Activated CD4-positive, alpha-beta memory T cell treated with anti-CD3 and anti-CD28 coated beads, Interleukin-2, amount 10 ng/mL, durations not matched to agents 7 days and 5 days (primary cell): ENCODE measurements at places on chromosomes 6 and 20. TPM values are rescaled to one million over a fixed set of nuclear protein-coding genes. Genes with fewer than 3 reads are reported as not detected.

- no peaks in the 10 kb centered on the region for H3K27me3 ChIP-seq
- H3K4me1 ChIP-seq: peaks cover 44% of the 10 kb centered on the region
- H3K36me3 ChIP-seq: peaks cover 29% of the 10 kb centered on the region
- peak overlapping the region; percentile 65 for H3K27ac ChIP-seq
- H3K4me3 ChIP-seq: no peak overlapping the region
Observed at GRCh38 chr6:163457637-163458561, 43.4 kb downstream of the QKI start.

GRCh38 chr6:109313139-109313538 lies 69.1 kb downstream of the CD164 start:
- DNase-seq: no peak
- peaks cover 2% of the 10 kb centered on the region for H3K27me3 ChIP-seq
- H3K36me3 ChIP-seq: no peaks in the 10 kb centered on the region
- H3K4me1 ChIP-seq: no peaks in the 10 kb centered on the region
- H3K4me3 ChIP-seq: no peak overlapping the region
- no peak overlapping the region for H3K27ac ChIP-seq

GRCh38 chr6:100370265-100370664 lies 94.5 kb downstream of the SIM1 start:
- H3K36me3 ChIP-seq: no peaks in the 10 kb centered on the region
- H3K4me1 ChIP-seq: no peaks in the 10 kb centered on the region
- H3K27ac ChIP-seq: no peak overlapping the region
- H3K27me3 ChIP-seq: peaks cover 7% of the 10 kb centered on the region

GRCh38 chr6:156474507-156475120 lies 302.6 kb upstream of the ARID1B start:
- no peak overlapping the region for H3K4me3 ChIP-seq
- no peaks in the 10 kb centered on the region for H3K36me3 ChIP-seq
- H3K27me3 ChIP-seq: no peaks in the 10 kb centered on the region
- no peak overlapping the region for H3K27ac ChIP-seq

- no peaks in the 10 kb centered on the region for H3K27me3 ChIP-seq
- H3K27ac ChIP-seq: no peak overlapping the region
- DNase-seq: no peak
- peaks cover 17% of the 10 kb centered on the region for H3K4me1 ChIP-seq
Observed at GRCh38 chr20:4880051-4880450, 121.3 kb downstream of the SLC23A2 start.

- DNase-seq: no peak
- H3K27me3 ChIP-seq: no peaks in the 10 kb centered on the region
- H3K4me1 ChIP-seq: no peaks in the 10 kb centered on the region
- H3K27ac ChIP-seq: no peak overlapping the region
Observed at GRCh38 chr20:45873409-45874103, 7.5 kb upstream of the ZSWIM1 start.

- H3K27me3 ChIP-seq: no peaks in the 10 kb centered on the region
- no peak overlapping the region for H3K4me3 ChIP-seq
- no peaks in the 10 kb centered on the region for H3K36me3 ChIP-seq
Observed at GRCh38 chr6:146135167-146135566, 106.3 kb downstream of the GRM1 start.

DNA sequence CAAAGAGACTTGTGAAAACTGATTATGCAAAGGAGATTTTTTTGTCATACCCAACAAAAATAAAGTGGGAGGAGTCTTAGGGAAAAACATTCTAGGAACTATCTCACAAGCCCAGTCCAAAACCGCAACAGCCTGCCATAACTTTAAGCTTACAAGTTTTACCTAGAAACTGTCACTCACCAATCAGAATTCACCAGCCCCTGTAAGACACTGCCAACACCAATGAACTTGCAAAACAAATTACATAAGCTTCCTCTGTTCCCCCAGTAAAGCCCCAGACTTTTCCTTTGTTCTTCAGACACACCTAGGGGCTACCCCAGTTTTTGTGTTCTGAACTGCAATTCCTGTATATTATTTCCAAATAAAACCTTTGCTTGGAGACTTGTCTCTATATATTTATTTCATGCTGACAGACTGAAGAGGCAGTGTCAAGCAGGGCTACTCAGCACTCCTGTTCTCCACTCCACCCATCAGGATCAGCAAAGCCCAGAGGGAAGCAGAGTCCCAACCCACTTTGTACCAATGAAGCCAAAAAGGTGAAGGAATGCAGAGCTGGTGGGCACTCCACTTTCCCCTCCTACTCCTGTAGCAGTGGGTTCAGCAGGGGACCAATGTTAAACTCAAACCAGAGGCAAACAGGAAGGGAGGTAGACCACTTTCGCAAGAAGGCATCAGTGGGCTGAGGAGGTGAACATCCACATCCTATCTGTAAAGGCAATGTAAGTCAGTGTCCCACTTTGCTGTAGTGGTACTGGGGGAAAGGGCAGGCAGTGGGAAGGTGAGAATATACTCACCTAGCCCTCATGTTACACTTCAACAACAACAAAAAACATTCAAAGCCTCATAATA lies 142.5 kb upstream of the RUNX2 start:
- H3K36me3 ChIP-seq: no peaks in the 10 kb centered on the region
- no peak overlapping the region for H3K4me3 ChIP-seq
- peaks cover 21% of the 10 kb centered on the region for H3K4me1 ChIP-seq
- DNase-seq: no peak
- H3K27ac ChIP-seq: no peak overlapping the region
- H3K27me3 ChIP-seq: no peaks in the 10 kb centered on the region

GRCh38 chr6:141957271-141957670 lies 175.5 kb upstream of the GJE1 start:
- no peak overlapping the region for H3K27ac ChIP-seq
- H3K4me1 ChIP-seq: no peaks in the 10 kb centered on the region
- no peak overlapping the region for H3K4me3 ChIP-seq
- no peaks in the 10 kb centered on the region for H3K27me3 ChIP-seq
- DNase-seq: no peak
- H3K36me3 ChIP-seq: no peaks in the 10 kb centered on the region

The SYS1 gene
- 24.2 TPM for total RNA-seq

The ADGRF1 gene
- not detected for total RNA-seq

The SAMD3 gene
- total RNA-seq: 70.5 TPM

The KCNQ2 gene
- not detected for total RNA-seq

The GRIK2 gene
- not detected for total RNA-seq

The PTK6 gene
- 2.3 TPM for total RNA-seq

The HEY2 gene
- not detected for total RNA-seq

The NRN1 gene
- 4.1 TPM for total RNA-seq

The NCOA7 gene
- 49.9 TPM for total RNA-seq

The DYNLT2 gene
- total RNA-seq: 1.7 TPM
